ENCODE measurements at places on chromosomes 2 and 18.

DNA sequence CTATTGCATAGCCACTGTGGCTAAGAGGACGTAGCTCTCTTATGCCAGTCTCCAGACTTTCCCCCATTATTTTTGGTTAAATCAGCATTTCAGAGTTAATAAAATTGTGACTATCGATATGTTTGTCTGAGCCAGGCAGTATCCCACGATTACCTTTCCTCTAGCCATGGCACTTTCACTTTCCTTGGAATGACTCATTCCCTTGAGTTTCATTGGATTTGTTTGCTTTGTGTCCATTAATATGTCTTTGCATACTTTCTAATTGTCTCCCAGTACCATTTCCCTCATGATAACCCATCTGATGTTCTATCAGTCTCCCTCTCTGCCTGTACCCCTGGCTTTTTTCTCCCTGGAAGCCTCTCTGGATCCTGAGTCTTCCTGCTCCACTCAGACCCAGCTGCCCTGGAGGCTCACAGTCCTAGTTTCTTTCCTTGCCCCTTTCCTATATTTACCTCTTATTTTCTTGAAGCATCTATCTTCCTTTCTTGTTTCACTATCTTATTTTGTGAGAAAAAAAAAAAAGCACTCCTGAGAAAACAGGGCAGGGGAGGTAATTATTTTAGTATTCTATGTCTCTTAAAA is 126.1 kb downstream of the MTX2 start:
- no peak for DNase-seq

DNA sequence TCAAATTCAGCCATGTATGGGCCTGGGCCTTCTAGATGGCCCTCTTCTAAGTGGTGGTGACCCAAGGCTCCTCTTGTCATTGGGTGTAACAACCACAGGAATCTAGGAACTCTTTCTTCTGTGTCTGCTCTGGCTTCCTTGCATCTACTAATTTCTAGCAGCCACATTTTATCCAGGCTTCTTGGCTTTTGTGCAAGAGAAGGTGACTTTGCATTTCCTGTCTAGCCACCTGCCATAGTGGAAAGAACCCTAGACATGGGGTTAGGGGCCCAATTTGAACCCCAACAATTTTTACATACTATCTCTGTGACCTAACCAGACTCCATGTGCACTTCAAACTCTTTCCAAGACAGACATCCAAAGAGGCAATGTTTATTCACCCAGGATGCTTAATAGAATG is 25.1 kb downstream of the SMYD1 start:
- no peak for DNase-seq

DNA sequence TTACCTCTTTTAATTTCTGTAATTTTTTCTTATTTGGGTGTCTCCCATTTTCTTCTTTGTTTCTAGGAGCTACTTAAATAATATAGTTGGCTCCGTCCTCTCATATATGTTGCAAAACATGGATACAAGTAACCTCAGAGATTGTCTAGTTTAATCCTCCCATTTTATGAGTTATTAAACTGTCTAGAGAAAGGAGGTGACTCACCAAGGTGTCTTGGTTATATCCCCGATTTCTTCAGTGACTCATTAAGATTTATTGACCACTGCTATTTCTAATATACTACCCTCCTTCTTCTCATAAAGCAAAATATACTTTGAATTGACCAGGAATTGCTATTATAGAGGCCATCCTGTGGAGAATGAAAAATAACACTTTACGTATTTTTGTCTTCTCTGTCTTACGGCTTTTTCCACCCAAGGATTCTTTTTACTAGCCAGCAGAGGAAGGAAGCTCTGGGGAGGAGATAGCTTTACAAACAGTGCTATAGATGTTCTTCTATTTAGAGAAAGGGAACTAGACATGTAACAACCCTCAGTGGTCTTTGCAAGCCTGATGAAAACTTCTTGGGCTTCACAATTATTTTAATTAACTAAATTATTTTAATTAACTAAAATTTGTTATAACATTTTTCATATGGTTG is 300.4 kb upstream of the TNP1 start:
- DNase-seq, result no peak

GRCh38 chr2:236963631-236964182 is 122.0 kb upstream of the COPS8 start:
- no peak for DNase-seq

GRCh38 chr2:34799556-34799955 is 1200.5 kb upstream of the FAM98A start:
- no peak for DNase-seq

- DNase-seq, result no peak
Observed at GRCh38 chr18:60070631-60071030, 170.8 kb downstream of the PMAIP1 start.

DNA sequence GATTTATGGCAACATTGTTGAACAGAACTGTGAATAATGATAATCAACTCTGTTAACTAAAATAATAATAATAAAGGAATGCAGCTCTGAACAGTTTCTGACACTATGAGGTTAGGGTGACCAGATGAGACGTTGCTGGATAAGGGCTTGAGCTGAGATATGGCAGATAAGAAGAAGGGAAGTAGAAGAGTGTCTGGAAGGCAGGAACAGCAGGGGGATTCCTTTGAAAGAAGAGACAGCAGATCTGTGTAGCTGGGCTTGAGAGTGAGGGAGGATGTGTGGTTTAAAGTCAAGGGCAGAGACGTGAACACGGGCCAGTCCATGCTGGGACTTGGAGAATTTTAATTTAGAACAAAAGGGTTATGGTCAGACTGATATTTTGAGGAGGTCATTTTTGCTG is 273.1 kb upstream of the SLC14A2 start:
- DNase-seq, result no peak

DNA sequence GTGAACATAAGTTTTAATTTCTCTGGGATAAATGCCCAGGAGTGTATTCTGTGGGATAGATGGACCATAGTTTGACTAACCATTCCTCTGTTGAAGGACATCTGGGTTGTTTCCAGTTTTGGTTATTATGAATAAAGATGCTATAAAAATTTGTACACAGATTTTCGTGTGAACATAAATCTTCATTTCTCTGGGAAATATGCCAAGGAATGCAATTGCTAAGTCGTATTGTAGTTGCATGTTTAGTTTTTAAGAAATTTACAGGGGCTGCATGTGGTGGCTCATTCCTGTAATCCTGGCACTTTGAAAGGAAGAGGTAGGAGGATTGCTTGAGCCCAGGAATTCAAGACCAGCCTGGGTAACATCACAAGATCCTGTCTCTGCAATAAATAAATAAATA is 6.9 kb upstream of the SLC11A1 start:
- peak; percentile 88 for DNase-seq

DNA sequence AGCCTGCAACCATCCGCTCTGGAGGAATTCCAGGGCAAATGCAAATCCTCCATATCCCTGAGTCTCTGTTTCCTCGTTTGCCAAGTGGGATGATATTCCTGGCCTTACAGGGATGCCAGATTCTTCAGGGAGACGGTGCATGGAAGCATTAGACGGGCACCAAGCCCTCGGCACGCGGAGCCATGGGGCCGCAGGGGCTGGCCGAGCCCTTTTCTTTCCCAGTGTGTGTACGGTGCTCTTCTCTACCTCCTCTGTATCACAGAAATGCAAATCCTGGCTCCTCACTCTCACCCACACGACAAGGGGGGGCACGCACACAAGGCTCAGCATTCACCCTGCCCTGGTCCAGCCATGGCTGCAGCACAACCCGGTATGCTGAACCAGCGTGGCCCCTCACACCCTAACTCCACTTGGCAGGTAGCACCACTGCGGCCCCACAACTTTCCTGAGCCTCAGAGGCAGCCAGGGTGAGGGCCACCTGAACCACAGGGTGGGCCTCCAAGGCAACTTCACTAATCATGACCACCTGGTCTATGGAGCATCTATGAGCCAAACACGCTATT is 64.1 kb upstream of the SALL3 start:
- no peak for DNase-seq

DNA sequence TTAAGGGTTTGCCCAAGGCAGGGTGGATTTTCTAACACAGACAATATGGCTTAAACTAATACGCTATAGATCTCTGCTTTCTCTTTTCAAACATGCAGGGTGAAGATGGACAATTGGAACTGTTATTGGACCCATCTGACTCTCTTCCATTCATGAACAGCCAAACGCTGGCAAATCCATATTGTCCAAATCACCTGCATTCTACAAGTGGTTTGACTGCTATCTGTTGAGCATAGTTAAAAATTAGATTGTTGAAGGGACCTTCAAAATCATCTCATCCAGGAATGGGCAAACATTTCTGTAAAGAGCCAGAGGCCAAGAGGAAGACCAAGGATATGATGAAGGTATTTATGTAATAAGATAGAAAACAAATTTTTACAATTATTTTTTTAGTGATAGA is 65.6 kb downstream of the EPHA4 start:
- DNase-seq, result no peak

- DNase-seq, result no peak
Observed at GRCh38 chr2:112685271-112685884, 35.4 kb upstream of the NT5DC4 start.

GRCh38 chr18:78787751-78788150 is 191.9 kb upstream of the SALL3 start:
- DNase-seq, result no peak

GRCh38 chr18:6917072-6917471 is 187.6 kb downstream of the ARHGAP28 start:
- no peak for DNase-seq

DNA sequence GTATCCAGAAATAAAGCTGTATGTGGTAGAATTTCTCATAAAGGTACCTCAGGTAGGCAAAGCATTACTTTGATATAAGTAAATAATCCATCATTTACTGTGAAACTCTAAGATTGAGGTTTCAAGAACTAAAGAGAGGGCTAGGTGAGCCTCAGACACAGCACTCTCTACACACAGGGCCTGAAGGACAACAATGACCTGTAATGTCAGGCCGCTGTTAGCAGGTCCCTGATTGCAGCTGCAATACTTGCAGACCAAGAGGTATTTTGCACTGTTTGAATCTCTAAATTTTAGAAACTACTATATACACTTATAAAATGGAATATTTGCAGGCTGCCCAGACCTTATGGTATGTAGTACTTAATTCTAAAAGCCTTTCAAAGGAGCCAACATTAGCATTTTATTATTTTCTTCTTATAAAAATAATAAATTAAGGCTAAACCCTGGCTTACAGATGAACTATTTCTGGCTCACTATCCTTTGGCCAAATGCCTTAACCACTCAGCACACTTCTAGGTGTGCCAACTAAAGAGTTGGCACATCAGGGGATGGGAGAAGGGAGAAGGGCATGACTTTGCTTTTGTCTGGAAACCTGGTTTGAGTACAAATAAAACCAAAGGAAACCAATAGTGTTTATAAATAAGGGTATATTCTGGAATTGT is 66.7 kb upstream of the SLC39A10 start:
- DNase-seq, result no peak

DNA sequence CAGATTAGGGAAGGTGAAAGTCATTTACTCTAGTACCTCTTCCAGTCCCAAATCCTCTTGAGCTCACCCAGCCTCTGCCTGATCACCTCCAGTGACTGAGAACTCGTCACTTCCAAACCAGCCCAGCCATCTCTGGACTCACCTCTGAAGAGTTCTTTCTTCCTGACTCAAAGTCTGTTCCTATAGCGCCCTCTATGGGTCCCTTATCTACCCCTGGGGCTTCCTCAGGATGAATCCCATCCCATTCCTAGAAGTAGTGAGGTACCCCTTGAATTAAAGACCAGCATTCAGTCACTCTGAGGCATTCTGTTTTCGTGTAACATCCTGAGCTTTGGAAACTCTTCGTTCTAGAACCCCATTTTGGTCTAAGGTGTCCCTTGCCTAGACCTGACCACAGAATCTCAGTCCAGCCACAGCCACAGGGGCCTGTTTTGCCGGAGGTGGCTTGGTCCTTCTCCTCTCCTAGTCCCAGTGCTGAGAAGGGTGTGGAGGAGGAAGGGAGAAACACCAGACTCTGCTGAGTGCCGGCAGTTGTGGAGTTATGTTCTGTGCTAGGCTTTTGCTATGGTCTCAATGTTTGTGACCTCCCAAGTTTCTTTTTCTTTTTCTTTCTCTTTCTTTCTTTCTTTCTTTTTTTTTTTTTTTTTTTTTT is 32.7 kb downstream of the SIX3 start:
- DNase-seq, result peak; percentile 24

DNA sequence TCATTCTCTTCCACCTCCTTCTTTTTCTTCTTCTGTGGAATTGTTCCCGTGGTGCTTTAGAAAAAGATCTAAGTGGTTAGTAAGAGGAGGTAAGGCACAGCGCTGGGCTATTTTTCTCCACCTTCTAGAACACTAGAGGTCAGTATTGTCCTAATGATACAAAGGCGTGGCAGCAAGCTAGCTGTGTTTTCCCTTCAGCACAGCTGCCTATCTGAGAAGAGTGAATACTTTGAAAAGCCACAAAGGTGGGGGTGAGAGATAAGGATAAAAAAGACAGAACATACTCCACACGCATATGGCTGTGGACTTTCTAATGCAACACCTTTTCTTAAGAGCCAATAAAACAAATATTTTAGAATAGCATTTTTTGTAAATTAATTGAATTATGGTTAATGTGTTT is 2.1 kb downstream of the CNTNAP5 start:
- DNase-seq, result peak; percentile 10

- no peak for DNase-seq
Observed at GRCh38 chr2:190840569-190841172, 40.0 kb upstream of the GLS start.

DNA sequence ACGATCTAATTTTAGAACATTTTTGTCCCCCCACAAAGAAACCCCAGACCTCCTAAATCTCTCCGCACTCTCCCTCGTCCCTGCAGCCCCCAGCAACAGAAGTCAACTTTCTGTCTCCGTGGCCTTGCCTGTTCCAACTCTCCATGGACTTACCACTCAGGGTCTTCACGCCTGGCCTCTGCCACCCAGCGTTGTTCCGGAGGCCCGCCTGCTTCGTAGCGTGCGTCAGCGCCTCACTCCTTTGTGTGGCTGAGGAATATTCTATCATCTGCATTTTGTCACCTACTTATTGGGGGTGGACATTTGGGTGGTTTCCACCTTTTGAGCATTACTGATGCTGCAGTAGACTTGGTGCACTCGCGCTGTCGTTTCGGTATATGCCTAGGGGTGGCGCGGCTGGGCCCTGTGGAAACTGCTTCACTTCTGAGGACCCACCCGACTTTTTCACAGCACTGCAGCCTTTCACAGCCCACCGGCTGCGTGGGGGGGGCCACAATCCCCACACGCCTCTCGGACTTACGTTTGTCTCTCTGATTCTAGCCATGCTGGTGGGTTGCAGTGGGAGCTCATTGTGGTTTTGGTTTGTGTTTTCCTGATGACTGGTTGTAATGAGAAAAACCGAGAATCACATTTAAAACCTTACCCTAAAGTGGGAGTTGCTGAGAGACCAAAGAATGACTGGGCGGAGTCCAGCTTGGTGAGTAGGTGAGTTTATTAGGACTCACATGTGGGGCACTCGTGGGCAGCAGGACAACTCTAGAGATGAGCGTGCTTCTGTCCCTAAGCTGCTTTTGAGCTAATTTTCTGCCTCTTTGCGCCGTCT is 1.4 kb upstream of the HSBP1L1 start:
- no peak for DNase-seq

Measured in GM04504 (cell line).